ENCODE measurements at places on chromosomes 11 and 22. TPM values are rescaled to one million over a fixed set of nuclear protein-coding genes. Genes with fewer than 3 reads are reported as not detected.

Gene MMP7
- not detected for polyA plus RNA-seq

Gene DDI1
- not detected for polyA plus RNA-seq

Gene WBP2NL
- not detected for polyA plus RNA-seq

Gene GUCY1A2
- polyA plus RNA-seq: 5.1 TPM

Gene LRRC32
- polyA plus RNA-seq: not detected

Gene TEX54
- polyA plus RNA-seq: not detected

Gene ELMOD1
- polyA plus RNA-seq: 11.9 TPM

Gene OR5B21
- polyA plus RNA-seq: not detected

Gene MRGPRX4
- not detected for polyA plus RNA-seq

Gene SCO2
- polyA plus RNA-seq: 9.6 TPM

Gene TRIM49
- not detected for polyA plus RNA-seq

Gene GLB1L3
- 0.19 TPM for polyA plus RNA-seq

Gene L3MBTL2
- polyA plus RNA-seq: 32.5 TPM

Gene NDUFA6
- polyA plus RNA-seq: 273 TPM

Gene MS4A6E
- polyA plus RNA-seq: not detected

Gene RASSF7
- polyA plus RNA-seq: 51.5 TPM

Gene DNHD1
- 5.2 TPM for polyA plus RNA-seq

Measured in neural cell (in vitro differentiated cells).